ENCODE measurements at places on chromosomes 12 and 14.

GRCh38 chr12:122006186-122006926, 15.3 kb upstream of the BCL7A start:
- no peak for DNase-seq

- DNase-seq = no peak
Measured at GRCh38 chr12:53703756-53704155, 23.5 kb downstream of the CALCOCO1 start.

DNA sequence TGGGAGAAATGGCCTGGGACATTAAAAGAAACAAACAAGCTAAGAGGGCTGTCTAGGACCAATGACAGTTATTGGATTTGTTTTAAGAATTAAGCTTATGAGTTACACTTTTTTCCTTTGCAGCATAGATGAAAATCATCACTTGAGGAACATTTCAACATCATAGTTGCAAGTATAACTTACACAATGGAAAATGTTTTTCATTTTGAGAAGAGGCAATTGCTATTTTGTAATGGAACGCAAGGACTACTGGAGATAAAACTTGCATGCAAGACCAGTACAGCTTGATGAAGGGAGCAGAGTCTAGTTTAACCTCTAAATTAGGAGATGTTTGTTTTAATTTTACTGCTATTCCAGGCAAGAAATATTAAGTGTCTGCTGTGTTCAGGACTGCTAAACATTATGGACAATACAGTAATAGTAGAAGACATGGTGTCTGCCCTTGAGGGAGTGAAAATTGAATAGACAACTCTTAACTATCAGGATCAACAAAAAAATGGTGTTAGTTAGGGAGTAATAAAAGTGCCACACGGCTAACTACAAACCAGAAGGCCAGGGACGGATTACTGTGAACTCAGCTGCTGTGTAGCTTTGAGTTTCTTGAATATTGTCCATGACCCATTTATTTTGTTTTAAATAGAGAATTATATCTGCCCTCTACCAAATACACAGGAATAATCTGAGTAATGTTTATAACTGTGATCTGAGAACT, 374.5 kb downstream of the RAD51B start:
- no peak for DNase-seq

GRCh38 chr14:92650581-92651105, 97.8 kb downstream of the LGMN start:
- no peak for DNase-seq

- no peak for DNase-seq
Measured at GRCh38 chr14:71060274-71060673, 153.0 kb downstream of the PCNX1 start.

GRCh38 chr14:43535231-43535838, 971.7 kb downstream of the FSCB start:
- no peak for DNase-seq

- DNase-seq = no peak
Measured at GRCh38 chr12:88067301-88067700, 38.1 kb upstream of the C12orf50 start.

GRCh38 chr14:57847096-57847495, 18.8 kb downstream of the SLC35F4 start:
- DNase-seq = peak; percentile 45

DNA sequence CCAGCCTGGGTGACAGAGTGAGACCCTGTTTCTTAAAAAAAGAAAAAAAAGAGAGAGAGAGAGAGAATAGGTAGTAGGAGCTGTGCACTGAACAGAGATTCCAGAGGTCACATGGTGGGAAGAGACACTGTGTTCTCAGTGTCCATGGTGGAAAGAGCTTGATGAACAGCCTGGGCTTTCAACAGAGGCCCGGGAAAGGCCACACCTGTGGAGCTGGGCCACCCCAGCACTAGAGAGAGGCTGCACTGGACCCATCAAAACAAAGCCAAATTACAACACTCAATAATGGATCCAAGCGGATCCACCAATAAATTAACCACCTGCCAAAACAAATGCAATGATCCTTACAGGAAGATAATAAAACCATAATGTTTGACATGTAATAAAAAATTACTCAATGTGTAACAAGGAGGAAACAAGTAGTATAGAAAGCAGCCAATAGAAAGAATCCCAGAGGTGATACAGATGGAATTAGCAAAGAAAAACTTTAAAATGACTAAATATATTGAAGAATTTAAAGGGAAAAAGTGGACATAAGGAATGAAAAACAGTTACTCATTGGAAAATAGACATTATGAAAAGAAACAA, 44.8 kb upstream of the BCL2L14 start:
- DNase-seq = no peak

DNA sequence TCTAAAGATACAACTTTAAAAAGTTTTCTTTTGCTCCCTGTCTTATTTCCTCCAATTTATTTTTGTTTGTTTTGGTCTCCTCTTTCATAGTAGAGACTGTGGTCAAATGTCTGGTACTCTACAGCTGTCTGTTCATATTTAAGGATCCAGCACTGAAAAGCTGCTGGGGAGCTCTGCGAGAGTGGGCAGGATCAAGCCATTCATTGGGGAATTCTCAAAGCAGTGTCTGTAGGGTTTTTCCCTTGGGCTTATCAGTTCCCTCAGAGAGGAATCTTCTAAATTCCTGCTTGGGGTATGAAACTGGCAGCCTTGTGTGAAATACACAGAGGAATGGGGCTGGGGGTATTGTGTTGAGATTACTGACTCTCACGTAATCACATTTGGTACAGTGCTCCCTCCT, 52.3 kb downstream of the FNTB start:
- DNase-seq = no peak

DNA sequence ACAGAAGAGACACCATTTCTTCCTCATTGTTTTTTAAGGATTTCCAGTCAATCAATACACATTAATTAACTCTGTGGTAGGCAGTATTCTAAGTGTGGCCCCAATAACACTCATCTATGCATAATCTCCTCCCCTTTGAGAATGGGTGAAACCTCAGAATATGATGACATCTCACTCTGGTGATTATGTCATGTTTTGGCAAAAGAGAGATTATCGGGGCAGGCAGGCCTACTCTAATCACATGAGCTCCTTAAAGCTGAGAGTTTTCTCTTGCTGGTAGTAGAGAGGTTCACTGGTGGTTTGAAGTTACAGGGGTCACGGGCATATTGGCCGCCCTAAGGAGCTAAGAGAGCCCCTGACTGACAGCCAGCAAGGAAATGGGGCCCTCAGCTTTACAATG, 7.1 kb upstream of the LGMN start:
- DNase-seq = no peak

DNA sequence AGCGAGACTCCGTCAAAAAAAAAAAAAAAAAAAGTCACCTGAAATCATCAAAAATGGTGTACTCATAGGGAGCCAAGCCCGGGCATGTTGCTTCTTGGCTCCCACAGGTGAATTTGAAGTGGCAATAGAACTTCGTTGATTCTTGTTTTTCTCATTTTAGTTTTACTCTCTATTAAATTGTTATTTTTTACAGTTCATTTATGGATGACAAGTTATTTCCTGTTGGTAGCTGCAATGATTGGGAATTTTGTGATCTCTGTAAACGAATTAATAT, 1.3 kb downstream of the TM7SF3 start:
- DNase-seq = no peak

DNA sequence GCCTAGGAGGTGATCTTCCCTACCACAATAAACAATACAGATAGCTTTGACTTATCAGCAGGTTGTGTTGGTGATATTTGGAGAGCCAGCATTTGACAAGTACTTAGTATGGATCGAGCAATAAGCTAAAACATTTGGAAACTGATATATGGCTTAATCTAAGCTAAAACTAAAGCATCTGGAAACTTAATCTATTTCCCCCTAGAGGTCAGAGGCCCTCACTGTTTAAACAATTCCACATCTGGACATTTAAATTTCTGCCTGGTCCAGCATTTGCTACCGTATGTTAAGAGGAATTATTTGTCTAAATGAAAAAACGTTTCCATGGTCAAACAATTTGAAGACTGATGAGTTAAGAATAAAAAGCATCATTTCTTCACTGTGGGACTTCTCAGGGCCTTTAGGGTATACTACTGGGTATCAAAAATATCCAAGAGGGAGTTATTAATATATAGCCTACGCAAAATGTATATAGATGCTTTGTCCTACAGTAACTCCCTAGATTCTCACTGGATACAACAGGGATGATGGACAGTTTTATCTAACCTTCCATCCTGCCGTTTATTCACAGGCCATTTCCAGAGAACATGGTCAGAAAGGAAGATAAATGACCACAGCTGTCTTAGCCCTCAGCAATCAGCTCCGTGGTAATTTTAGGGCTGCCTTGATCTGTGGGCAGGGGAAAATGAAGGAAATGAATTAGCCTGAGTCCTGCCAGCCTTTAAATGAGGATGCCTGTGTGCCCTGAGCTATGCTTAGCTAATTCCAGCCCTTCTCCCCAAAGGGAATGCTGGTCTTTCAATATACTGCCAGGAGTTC, 135.4 kb upstream of the NUDT4 start:
- DNase-seq = no peak

DNA sequence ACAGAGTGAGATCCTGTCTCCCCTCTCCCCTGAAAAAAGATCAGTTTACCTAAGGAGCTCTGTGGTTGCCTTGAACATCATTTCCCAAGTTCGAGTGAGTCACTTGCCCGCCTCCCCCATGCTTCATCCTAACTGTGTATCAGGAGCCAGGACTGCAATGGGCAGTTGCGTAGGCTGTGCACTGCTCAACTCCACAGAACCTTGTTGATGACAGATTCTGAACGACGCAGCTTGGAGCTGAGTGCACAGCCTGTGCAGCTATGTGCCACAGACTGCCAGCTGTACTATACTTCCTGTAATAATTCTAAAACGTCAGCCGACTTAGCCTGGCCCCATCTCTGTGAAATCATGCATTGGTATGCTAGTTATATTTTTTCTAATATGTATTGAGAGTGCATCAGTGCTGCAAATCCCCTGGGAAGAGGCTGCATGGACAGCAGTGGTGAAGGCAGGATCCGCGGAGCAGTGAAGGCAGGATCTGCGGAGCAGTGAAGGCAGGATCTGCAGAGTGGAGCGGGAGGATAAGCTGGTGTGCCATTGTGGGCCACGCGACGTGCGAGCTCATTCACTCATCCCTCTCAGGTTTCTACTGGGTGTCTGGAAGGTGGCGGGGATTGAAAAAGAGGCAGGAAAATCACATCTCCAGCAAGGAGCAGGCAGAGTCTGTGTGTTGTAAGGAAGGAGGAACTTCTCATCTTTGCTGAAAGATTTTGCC, 80.8 kb downstream of the GALNT9 start:
- peak; percentile 9 for DNase-seq

DNA sequence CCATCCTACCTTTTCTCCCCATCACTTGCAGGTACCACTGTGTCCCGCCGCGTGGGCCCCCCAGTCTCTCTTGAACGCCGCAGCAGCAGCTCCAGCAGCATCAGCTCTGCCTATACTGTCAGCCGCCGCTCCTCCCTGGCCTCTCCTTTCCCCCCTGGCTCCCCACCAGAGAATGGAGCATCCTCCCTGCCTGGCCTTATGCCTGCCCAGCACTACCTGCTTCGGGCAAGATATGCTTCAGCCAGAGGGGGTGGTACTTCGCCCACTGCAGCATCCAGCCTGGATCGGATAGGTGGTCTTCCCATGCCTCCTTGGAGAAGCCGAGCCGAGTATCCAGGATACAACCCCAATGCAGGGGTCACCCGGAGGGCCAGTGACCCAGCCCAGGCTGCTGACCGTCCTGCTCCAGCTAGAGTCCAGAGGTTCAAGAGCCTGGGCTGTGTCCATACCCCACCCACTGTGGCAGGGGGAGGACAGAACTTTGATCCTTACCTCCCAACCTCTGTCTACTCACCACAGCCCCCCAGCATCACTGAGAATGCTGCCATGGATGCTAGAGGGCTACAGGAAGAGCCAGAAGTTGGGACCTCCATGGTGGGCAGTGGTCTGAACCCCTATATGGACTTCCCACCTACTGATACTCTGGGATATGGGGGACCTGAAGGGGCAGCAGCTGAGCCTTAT, 9.2 kb downstream of the ARHGAP9 start:
- no peak for DNase-seq

All from GM04503 (cell line).